ENCODE measurements at places on chromosomes 5 and 9. TPM values are rescaled to one million over a fixed set of nuclear protein-coding genes. Genes with fewer than 3 reads are reported as not detected.
A peak's percentile ranks its signal among the peaks of the same experiment; 100 is the strongest.

The KIAA0825 gene
- polyA plus RNA-seq, result 1.1 TPM

The MEGF10 gene
- 0.02 TPM for polyA plus RNA-seq

The CDKN2A gene
- polyA plus RNA-seq, result 1.2 TPM

GRCh38 chr5:45491368-45491767 is 204.8 kb downstream of the HCN1 start:
- no peak for DNase-seq

DNA sequence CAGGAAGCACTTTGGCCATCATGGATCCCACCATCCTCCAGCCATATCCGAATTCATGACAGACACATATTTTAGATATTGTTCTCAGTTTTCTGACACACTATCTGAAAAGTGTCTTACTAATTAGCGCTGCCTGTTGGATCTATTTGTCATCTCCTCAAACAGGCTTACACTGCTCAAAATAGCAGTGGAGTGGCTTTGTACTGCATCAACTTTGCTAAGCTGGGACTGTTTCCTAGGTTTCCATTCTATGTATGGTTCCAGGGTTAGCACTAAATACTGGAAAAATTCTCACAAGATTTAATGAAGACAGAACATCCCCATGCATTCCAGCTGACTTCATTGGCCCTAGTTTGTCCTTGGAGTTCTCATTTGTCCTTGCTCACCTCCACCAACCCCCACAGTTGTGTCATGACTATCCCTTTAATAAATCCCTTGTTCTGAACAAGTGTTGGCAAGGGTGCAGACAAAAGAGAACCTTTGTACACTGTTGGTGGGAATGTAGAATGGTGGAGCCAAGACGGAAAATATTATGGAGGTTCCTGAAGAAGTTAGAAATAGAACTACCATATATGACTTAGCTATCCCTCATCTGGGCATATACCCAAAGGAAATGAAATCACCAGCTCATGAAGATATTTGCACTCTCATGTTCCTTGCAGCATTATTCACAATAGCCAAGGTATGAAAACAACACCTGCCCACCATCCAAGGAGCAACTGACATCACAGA is 136.5 kb upstream of the RAI14 start:
- DNase-seq, result no peak

GRCh38 chr9:134525841-134526583 is 115.6 kb upstream of the COL5A1 start:
- DNase-seq, result peak; percentile 56

Data from lung (tissue), 17 donors.